ENCODE measurements at places on chromosomes 7 and 10.

- no peak for DNase-seq
These were observed 4.7 kb upstream of the CHST3 start for GRCh38 chr10:71959526-71959925.

GRCh38 chr7:7164591-7164990, 17.8 kb upstream of the C1GALT1 start:
- no peak for DNase-seq

DNA sequence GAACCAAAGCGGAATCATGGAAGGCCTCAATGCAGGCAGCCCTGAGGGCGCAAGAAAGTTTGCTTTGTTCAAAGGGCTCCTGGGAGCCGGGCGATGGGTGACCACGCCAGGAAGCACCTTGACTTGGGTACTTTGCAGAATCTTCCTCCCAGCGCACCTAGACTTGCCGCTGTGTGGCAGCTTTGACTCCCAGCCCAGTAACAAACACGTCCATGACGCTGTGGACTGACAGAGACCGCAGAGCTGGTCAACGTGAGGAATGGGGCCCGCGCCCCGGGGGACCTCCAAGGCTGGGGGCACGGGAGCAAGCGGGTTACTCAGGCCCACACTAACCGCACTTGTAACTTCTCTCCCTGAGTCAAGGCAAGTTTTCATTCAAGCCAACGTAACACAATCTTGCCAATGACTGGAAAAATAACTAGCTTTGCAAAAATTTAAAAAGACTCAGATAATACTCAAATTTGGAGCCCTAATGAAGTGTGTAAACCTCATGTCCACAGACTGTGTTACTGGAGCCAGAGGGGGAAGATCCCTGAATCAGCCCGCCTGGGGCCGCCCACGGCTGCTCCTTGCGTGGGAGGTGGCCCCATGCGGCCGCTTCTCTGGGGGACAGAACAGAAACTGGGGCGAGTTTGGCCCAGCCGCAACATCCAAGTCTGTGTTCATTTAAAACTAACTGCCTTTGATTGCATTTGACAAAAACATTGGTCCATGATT, 130.8 kb downstream of the DNAJB6 start:
- DNase-seq = no peak

GRCh38 chr7:2794836-2795636, 49.1 kb downstream of the GNA12 start:
- no peak for DNase-seq

DNA sequence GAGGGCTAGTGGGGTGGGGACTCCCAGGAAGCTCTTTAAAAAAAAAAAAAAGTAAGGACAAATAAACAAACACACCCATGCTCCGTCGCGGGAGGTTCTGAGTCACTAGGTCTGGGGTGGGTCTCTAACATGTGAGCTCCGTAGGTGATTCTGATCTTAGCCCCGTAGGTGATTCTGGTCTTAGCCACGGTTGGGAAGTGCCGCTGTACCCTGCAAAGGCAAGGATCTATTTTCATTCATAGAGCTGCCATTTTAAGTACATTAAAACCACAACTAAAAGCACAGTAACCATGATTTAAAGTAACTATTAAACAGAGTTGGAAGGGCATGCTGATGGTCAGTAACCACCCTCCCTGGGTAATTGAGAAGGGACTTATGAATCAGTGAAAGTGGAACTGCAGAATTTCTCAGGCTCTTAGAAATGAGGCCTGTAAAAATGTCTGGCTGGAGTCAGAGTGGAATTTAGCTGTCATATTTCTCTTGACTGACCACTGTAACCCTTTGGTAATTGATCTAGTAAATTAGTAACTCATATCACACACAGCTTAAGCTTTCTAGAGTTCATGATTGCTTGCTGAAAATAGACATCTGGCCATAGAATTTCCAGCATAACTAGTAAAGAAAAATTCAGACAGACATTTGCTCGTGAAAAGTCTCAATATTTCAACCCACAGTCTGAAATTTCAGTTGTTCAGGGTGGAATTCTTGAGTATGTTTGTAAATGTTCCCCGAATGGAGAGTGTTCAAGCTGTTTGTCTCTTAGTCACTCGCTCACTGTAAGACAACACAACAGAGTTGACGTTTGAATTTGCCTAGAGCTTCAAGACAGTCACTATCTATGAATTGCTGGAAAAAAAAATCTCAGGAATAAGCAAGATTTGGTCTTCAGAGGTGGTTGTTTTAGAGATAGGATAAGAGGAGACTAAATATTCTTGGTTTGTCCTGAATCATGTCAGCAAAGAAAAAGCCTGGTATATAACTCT, 34.2 kb upstream of the TCF7L2 start:
- DNase-seq = no peak

GRCh38 chr10:89679986-89680385, 21.4 kb upstream of the KIF20B start:
- no peak for DNase-seq

DNA sequence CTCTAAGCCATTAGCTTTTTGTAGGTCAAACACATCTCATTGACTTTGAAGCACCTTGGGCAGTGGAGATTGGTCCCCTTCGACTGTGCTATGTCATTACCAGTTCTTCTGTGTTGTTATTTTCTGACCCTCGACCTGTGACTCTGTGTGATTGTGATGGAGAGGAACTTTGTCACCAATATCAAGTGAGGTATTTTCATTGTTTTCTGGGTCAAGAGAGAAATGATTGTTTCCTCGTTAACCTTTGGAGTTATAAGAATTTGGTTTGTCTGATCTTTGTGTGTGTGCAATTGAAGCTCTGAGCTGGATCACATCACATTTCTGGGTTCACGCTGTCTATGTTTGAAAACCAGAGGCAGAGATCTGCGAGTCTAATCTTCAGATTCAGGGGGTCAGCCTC, 432.2 kb upstream of the KLF6 start:
- no peak for DNase-seq
